Endothelial cell (in vitro differentiated cells): ENCODE measurements at places on chromosomes 13 and 19.

GRCh38 chr13:29889111-29889510 is 38.7 kb upstream of the UBL3 start:
- DNase-seq, result no peak

- no peak for DNase-seq
Measured at GRCh38 chr19:33376423-33376822, 2.9 kb downstream of the CEBPG start.

DNA sequence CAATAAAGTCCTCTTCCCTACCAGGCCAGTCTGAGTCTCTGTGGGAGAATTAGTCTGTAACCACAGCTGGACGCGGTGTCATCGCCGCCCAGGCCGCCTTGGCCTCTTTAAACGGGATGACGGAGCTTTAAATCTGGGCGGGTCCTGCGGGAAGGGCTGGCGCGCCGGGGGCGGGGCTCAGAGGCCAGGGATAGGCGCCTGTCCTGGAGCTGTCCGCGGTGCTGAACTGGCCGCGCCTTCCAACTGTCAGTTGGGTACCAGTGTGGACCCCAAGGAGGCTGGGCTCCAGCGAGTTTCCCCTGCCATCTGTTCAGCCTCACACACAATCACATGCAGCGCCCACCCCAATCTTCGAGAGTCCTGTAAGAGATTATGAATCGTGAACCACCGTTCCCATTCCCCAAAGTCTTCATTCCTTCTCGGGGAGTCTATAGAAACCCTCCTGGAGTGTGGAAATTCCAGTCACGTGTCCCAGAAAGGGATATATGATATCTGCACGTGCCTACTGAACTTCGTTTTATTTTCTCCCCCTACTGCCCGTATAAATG is 11.5 kb downstream of the APLP1 start:
- DNase-seq, result peak; percentile 94

DNA sequence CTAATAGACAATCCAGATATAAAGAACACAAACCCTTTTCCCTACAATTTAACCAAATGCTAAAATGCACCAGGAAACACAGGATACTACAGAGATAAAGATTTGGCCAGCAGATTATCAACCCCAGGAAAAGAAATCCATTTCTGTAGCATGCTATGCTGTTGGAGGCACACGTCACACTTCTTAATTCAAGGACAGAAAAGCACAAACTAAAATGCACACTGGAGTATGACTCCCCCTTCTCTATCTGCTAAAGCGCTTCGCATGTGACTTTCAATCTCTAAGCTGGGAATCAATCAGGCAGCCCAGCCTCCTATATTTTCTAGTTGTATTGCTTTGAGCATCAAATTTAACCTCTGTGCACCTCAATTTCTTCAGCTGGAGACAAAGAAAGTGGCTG is 22.2 kb downstream of the ABCC4 start:
- no peak for DNase-seq

- no peak for DNase-seq
Measured at GRCh38 chr19:30757837-30758617, 385.8 kb downstream of the ZNF536 start.

DNA sequence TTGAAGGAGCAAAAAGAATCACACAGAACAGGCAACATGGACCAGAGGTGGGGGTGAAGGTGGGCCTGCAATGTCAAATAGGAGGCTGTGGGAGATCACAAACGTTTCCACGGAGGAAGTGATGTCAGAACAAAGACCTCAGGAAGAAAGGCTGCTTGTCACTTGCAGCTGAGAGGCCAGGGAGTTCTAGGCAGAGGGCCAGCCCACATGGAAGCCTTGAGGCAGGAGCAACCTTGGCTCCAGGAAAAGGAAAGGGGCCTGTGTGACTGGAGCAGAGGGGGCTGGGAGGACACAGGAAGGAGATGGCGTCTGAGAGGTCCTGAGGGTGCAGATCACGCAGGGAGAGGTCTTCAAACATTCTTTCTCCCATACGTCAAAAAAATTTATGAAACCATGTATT is 16.3 kb downstream of the ZNF160 start:
- DNase-seq, result peak; percentile 28

DNA sequence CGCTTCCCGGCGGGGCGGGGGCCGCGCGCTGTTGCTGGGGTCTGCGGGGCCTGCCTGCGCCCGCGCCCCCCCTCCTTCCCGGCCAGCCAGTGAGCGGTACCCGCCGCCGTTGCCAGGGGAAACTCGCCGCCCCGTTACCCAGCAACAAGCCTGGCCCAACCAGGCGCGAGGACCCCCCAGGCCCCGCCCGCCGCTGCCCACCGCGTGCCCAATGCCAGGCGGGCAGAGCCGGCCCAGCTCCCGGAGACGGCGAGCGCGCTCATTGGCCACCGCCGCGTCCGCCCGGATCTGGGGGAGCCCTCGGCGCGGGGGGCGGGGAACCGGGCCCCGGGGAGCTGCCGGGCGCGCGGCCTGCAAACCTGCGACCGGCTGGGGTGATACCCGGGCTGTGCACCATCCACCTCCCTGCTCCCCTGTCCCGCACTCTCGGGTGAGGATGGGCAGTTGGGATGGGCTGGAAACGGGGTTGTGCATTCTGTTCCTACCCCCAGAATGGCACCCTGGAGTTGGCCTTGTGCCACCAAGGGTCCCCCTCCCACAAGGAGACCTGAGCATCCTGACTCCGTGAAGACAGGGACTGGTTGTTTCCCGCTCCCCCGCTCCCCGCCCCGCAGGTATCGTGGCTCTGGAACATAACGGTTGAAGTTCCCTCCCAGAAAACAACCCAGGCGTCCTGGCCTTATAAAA is 8.8 kb upstream of the BBC3 start:
- DNase-seq, result peak; percentile 53

DNA sequence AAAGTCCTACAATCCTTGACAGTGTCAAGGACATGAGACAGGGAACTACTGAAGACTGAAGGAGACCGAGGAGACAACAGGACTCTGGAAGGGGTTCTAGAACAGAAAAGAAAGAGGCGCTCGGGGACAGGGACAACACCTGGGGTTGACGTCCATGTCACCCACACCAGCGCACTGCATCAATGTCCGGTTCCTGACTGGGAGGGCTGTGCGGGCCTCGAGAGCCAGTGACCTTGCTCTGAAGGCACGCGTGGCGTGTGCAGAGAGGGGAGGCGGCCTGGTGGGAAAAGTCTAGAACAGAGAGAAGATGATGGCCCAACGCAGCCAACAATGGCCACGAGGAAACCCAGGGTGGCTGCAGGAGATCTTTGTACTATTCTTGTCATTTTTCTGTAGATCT is 5.7 kb downstream of the CARS2 start:
- DNase-seq, result no peak

DNA sequence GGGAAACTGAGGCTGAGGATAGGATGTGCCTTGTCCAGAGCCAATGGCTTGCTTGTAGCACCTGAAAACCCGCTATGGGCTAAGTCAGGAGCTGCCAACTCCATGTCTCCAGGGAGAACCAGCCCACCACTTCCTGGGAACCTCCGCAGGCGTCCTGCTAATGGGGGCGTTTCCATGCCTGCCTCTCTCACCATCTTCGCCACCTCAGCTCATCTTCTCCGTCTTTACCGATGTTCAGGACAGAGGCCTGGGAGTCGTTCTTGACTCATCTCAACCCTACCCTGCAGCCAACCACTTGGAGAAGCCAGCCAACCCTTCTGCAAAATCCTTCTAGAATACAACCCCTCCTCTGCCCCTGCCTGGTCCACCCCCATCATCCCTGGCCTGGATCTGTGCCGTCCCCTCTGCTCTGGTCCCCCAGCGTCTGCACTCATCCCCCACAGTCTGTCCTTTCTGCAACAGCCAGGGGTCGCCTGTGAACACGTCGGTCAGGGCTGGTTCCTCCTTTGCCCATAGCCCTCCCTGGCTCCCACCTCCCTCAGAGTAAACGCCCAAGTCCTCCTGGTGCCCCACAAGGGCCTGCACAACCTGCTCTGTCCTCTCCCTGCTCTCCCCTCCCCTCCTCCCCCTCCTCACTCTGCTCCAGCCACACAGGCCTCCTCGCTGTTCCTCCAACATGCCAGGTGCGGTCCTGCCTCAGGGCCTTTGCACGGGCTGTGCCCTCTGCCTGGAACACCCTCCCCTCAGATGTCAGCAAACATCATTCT is 31.0 kb downstream of the PTPRS start:
- DNase-seq, result no peak

- DNase-seq, result no peak
Measured at GRCh38 chr13:92512852-92513251, 713.8 kb upstream of the GPC6 start.

DNA sequence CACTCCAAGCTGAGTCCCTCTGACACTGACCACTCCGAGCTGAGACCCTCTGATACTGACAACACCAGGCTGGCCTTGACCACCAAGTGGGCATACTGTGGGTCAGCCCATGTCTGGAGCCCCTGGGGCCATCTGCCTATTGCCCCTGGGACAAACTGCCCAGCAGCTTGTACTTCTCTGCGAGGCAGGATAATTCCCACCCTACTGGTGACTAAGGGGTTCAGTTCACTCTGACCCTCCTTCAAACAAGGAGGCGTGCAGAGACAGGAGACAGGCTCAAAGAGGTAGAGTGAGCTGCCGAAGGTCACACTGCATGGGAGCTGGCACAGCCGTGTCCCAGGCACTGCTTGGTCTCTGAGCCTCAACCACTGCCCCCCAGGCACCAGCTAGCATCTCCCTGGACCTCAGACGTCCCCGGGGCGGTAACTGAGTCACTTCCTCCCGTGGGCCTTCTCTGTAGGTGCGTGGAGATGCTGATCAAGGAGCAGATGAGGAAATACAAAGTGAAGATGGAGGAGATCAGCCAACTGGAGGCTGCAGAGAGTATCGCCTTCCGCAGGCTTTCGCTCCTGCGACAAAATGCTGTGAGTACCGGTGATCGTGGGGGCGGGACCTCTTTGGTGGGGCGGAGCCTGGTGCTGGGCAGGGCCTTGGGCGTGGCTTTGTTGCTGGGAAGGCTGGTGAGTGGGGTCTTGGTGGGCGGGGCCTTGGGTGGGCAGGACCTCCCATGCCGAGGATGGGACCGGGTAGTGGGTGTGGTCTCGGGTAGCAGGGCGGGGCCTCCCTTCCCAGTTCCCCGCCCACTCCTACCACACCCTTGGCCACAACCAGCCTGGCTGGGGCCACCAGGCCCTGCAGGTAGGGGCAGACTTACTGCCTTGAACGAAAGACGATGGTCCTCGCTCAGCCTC is 5.8 kb upstream of the USE1 start:
- DNase-seq, result peak; percentile 58

- no peak for DNase-seq
Measured at GRCh38 chr13:51638216-51638871, 54.1 kb downstream of the WDFY2 start.

GRCh38 chr19:36973021-36973843 is 57.1 kb downstream of the ZNF568 start:
- DNase-seq, result peak; percentile 78

- no peak for DNase-seq
Measured at GRCh38 chr19:8054169-8054568, 1.6 kb downstream of the CCL25 start.

- no peak for DNase-seq
Measured at GRCh38 chr19:28409859-28410258, 803.1 kb downstream of the UQCRFS1 start.

GRCh38 chr13:94558716-94559115 is 37.2 kb downstream of the TGDS start:
- DNase-seq, result no peak

DNA sequence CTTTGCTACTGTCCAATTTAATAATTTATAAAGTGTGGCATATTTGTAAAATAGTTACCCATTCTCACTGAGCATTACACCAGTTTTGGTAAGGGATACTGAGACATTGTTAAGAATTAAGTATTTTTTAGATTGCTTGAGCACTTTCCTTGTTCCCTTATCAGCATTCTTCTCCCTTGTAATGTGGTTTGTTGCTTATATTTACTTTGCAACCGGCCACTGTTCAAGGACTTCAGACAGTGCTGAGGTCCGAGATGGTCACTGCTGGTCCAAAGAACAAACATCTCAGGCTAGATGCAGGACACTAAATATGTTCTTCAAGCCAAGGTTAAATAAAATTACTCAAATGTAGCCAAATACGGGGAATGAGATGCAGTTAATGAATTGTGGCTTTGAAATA is 161.4 kb downstream of the TM9SF2 start:
- DNase-seq, result no peak

GRCh38 chr13:67210208-67210607 is 19.9 kb downstream of the PCDH9 start:
- DNase-seq, result no peak

- DNase-seq, result no peak
Measured at GRCh38 chr19:29404015-29404414, 121.8 kb upstream of the VSTM2B start.

DNA sequence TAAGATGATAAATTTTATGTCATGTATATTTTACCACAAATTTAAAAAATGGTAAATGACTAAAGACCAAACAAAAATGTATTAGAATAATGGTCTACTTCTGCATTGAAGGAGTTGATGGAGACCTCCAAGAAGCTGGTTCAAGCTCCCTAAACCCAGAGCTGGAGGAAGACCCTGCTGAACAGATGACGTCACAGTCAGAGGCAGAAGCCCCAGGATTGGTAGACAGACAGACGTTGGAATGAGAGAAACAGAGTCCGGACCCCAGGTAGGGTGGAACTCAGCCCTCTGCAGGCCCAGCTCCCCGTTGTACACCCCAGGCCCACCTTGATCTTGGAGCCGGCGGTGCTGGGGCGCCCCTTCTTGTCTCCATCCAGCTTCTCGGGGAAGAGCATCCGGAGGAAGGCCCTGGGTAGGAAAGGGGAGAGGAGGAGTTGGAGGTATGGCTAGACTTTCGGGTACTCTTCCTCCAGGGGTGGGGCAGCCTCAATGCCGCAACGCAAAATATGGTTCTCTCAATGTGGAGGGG is 25.7 kb upstream of the ZNF414 start:
- DNase-seq, result no peak

- no peak for DNase-seq
Measured at GRCh38 chr19:47341734-47342133, 7.4 kb upstream of the DHX34 start.

- no peak for DNase-seq
Measured at GRCh38 chr13:54705738-54706137, 1677.1 kb downstream of the OLFM4 start.

DNA sequence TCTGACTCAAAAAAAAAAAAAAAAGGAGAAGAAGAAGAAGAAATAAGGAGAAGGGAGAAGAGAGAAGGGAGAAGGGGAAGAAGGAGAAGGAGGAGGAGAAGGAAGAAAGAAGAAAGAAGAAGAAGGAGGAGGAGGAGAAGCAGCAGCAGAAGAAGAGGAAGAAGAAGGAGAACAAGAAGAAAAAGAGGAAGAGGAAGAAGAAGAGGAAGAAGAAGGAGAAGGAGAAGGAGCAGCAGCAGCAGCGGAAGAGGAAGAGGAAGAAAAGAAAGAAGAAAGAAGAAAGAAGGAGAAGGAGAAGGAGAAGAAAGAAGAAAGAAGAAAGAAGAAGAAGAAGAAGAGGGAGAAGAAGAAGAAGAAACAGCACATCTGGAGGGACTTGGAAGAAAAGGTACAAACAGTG is 4.1 kb upstream of the CNN1 start:
- DNase-seq, result no peak

- DNase-seq, result no peak
Measured at GRCh38 chr13:91804724-91805123, 406.3 kb downstream of the GPC5 start.

DNA sequence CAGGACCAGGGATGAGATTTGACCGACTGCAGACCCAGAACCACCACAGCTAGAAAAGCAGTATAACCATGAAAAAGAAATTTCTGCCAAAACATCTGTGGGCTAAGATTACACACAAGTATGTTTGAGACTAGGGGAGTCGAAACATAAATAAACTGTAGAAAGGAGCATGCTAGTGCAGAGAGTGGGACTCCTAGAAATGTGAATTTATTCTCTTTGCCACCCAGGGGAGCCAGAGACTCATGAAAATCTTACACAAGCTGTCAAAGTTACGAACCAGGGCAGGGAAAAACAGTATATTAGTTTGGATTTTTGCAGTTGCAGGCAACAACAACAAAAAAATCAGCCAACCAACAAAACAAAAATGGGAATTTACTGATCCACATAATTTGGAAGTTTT is 12.3 kb upstream of the HSPH1 start:
- no peak for DNase-seq
